ENCODE measurements at places on chromosomes 11 and 22.

GRCh38 chr22:27336151-27337090 lies 465.1 kb downstream of the MN1 start:
- no peak for DNase-seq

DNA sequence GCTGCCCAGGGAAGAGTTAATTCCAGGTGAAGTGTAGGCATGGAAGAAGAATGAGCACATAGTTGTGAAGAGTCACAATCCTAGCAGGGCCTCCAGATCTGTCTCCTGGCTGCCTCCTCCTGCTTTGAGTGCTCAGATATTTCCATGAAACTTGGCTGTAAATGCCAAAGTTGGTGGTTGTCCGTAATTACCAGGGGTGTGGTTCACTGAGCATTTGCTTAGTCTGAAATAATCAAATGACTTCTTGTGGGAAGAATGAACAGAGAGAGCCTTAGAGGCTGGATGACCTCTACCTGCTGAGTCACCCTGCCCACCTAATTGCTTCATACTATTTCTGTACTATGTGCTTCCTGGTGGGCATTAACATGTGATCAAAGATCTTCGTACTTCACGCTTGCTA lies 50.9 kb downstream of the APIP start:
- no peak for DNase-seq

GRCh38 chr22:22450343-22450839 lies 58.2 kb downstream of the ZNF280B start:
- no peak for DNase-seq

DNA sequence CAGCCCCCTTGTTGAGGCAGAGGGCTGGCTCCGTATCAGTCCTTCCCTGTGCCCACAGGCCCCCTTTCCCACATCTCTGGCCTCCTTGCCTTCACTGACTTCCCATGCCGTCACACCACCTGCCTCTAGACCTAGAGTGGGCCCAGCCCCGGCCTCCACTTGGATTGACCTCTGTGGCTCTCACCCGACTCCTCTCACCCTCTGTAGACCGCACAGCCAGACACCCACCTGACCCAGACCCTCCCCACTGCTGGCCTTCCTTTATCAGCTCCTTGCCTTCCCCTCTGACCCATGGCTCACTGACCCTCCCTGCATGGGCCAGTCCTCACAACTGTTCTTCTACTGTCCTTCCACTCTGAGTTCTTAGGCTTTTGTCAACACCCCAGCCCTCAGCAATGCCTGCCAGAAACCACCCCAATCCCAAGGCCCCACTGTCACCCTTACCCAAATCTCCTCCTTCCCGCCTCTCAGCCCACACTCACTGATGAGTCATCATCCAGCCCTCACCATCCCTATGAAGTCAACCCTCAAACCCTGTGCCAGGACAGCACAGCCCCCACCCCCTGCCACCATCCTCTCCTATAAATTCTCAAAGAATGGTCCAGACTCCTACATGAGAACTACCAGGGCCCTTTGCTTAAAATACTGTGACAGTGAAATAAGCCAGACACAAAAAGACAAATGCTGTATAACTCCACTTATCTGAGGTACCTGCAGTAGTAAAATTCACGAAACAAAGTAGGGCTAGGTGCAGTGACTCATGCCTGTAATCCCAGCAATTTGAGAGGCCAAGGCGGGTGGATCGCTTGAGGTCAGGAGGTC lies 53.4 kb downstream of the SCGB1A1 start:
- no peak for DNase-seq

GRCh38 chr22:35150183-35151107 lies 84.5 kb downstream of the ISX start:
- no peak for DNase-seq

DNA sequence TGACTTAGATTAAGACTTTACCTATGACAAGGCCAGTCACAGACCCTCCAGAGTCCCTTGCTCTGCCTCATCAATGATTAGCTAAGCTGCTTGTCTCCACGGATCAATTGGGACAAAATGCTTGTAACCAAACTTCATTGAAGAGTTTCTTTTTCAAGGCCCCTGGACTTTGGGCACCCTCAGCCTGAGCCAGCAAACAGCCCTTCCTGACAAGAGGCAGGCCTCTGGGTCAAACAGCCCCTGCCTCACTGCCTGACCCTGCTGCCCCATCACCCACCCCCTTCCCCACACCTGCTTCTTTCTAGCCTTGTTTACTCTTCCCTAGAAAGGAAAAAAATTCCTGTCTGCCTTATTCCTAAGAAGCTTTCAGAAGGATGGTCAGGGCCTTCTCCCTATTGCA lies 26.3 kb upstream of the CDON start:
- no peak for DNase-seq

Measured in nucleus accumbens (tissue), 56 donors.